ENCODE measurements at places on chromosomes 2 and 18. TPM values are rescaled to one million over a fixed set of nuclear protein-coding genes. Genes with fewer than 3 reads are reported as not detected.

DNA sequence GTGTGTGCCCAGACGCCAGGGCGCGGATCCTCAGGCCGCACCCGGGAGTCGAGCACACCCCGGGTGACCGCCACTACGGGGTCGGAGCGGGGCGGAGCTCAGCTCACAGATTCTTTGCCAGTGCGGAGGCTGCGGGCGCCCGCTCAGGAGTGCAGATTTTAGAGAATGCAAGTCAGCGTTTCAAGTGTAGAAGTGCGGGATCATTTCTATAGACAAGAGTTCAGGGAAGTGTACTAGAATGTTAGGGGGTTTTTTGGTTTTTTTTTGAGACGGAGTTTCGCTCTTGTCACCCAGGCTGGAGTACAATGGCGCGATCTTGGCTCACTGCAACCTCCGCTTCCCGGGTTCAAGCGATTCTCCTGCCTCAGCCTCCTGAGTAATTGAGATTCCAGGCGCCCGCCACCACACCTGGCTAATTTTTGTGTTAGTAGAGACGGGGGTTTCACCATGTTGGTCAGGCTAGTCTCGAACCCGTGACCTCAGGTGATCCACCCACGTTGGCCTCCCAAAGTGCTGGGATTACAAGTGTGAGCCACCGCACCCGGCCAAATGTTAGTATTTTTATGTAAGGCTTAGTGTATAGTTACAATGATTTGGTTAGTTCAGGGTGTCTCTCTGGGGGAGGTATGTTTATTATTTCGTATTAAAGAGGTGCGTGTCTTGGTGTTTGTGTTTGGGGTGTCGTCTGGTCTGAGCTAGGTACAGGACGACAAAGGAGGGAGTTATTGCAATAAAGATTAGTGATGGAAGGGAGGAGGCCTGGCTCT lies 619 bp upstream of the FAM168B start:
- DNase-seq, result peak; percentile 69

GRCh38 chr18:48724442-48724841 lies 185.6 kb downstream of the CTIF start:
- no peak for DNase-seq

DNA sequence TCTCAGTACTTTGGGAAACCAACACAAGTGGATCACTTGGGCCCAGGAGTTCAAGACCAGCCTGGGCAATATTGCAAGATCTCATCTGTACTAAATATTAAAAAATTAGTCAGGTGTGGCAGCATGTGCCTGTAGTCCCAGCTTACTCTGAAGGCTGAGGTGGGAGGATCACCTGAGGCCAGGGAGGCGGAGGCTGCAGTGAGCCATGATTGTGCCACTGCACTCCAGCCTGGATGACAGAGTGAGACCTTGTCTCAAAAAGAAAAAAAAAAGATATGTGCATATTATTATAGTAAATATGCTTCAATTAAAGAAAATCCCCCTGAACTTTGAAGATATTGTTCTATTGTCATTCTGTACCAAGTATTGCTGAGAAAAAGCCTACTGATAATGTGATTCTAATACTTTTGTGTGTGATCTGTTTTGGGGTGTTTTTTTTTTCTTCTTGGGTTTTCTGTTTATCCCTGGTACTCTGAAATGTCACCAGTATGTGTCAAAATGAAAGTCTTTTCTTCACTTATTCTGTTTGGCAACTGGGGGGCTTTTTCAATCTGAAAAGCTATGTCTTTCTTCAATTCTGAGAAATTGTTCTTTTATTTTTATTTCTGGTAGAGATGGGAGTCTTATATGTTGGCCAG lies 13.2 kb downstream of the NEURL3 start:
- no peak for DNase-seq

DNA sequence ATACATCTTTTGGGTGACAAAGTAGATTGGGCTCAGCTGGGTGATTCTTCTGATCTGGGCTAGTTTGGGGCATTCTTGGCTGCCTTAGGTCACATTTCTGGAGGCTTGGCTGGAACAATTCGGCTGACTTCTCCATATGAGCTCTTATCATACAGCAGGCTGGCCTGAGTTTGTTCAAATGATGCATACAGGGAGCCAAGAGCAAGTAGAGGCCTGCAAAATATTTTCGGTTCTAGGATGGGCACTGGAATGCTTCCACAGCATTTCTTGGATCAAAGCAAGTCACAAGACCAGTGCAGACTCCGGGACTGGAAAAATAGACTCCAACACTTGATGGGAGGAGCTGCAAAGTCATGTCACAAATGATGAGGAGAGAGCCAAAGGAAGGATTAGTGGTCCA lies 98.4 kb downstream of the SCG2 start:
- no peak for DNase-seq

SERPINB12 gene
- not detected for total RNA-seq

DNA sequence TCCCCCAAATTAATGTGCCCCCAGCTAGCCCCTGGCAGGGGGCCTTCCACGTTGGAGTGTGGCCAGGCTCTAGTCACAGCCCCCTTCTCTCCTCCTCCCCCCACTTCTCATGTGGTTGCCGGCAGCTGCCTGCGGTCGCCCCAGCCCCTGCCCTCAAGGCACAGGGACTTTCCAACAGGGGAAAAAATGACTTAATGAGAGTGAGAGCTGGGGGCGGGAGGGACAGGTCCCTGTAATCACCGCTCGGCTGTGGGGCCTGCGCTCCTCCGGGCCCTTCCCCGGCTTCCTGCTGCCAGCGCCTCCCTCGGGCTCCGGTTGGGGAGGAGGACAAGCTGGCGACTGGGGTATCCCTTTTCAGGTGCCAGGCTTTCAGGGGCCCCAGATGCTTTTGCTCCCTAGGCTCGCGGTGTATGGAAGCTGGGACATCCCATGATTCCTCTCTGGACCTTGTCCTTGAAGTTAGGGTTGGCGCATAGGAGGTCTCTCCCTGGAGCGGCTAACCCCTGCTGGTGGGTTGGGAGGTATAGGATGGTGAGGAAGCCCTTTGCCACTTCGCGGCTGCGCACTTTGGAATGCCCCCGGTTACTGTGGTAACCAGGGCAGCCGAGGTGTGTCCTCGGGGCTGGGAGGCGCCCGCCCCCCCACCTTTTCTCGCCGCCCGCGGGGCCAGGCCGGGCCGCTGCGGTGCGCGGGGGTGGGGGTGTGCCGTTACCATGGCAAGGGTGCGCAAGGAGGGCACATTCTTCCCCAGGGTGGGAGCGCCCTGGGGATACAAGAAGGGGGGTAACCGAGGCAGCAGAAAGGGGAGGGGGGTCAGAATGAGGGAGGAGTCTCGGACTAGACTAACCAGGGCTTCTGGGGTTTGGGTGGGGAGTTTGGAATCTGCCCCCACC lies 16.1 kb downstream of the WNT10A start:
- peak; percentile 92 for DNase-seq

SERPINB11 gene
- not detected for total RNA-seq

DNA sequence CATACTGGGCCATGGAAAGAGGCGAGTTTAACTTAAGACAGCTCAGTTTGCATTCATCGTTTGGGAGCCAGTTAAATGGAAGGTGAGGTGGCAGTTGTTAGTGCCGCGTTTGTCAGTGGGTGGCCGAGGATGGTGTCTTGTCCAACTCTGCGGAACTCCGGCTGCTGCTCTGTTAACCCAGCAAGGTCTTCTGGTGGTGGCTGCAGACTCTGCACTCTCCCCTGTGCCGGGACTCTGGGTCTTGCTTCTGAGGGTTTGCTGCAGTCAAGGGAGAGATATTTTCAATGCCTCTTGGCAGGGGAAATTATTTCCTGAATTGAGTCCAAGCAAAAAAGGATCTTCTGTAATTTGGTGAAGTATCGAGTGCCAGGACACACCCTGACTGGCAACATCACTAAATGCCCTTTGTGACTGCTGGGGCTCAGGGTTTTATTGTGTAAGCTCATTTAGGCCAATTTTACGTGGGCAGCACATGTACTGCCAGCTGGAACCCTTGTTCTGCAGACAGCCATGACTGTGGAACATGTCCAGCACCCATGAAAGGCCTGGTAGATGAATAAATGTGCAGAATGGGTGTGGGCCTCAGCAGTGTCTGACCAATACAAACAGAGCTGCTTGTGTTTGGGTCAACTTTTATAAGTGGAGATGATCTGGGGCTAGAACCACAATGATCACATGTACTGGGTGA lies 58.1 kb downstream of the IL1R2 start:
- DNase-seq, result no peak

DNA sequence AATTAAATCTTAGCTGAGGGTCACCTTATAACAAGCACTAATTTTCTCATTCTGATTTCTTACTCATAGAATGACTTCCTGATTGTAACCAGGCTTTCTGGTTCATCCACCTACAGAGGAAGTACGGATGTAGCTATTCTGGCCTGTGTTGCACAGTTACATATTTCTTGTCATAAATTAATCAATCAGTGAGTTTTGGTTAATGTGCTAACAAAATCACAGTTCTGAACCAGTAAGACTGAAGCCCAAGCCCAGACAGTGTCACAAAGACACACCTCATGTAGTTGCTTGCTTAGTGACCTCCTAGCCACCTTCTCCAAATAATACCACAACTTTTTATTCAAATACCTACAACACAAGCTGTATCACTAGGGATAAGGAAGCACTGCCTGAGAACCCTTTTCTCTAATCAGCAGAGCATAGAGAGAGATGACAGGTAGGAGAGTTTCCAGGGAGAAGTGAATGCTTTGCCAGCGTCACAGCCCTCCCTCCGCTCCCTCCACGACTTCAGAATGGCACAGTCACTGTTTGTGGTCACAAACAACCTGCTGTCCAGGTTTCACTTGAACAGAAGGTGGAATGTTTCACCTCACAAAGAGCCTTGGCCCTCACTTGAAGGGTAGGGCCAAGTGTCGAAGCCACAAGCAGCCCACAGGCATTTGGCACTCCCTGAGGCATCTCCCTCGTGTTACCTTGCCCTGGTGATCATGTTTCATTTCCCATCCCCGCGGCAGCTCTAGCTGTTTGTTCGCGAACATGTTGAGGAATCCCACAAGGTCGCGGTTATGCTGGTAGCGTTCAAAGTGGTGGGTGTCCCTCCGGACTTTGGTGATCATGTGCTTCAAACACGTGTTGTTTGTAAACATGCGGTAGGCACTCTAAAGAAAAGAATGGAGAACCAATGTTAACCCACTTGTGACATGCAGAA lies 120.8 kb upstream of the STK17B start:
- peak; percentile 83 for DNase-seq

BCL2L11 gene
- total RNA-seq, result 24.5 TPM

GRCh38 chr2:10387033-10387432 lies 61.1 kb downstream of the ODC1 start:
- DNase-seq, result no peak

SPP2 gene
- total RNA-seq, result not detected

MOGAT1 gene
- total RNA-seq, result not detected

- no peak for DNase-seq
Observed at GRCh38 chr2:150631236-150631821, 143.9 kb upstream of the RND3 start.
